Activated CD4-positive, alpha-beta T cell treated with anti-CD3 and anti-CD28 coated beads for 36 hours (primary cell): ENCODE measurements at places on chromosomes 1 and 21.

DNA sequence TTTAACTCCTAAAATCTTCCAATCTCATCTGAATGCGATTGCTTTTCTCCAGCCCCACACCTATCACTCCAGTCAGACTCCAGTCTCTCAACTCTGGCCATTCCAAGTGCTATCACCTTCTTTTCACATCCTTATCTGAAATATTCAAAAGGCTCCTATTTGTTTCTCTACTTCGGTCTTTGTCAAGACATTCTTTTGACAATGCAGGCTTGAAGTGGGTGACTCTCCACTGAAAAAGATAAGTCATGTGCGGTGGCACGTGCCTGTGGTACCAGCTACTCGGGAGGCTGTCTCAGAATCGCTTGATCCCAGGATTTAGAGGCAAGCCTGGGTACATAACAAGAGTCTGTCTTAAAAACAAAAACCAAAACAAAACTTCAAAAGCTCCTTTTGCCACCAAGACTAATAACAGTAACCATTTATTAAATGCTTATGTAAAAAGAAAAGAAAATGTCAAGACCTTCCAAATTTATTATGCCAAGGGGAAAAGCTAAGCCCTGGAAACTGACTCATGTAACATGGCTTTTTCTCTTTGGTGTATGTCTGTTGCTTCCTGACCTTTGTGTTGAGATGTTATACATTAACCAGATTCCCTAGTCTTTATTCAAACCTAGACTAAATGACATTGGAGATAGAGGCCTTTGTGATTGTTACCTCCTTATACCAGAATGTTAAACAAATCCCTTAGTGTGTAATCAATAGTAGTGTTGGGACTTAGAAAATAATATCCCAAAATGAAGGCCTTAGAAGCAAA is 3.6 kb downstream of the ALG14 start:
- DNase-seq: no peak

GRCh38 chr21:46124926-46125845 is 27.3 kb downstream of the COL6A2 start:
- peak; percentile 2 for DNase-seq

GRCh38 chr1:95951371-95952102 is 717.5 kb downstream of the RWDD3 start:
- no peak for DNase-seq

DNA sequence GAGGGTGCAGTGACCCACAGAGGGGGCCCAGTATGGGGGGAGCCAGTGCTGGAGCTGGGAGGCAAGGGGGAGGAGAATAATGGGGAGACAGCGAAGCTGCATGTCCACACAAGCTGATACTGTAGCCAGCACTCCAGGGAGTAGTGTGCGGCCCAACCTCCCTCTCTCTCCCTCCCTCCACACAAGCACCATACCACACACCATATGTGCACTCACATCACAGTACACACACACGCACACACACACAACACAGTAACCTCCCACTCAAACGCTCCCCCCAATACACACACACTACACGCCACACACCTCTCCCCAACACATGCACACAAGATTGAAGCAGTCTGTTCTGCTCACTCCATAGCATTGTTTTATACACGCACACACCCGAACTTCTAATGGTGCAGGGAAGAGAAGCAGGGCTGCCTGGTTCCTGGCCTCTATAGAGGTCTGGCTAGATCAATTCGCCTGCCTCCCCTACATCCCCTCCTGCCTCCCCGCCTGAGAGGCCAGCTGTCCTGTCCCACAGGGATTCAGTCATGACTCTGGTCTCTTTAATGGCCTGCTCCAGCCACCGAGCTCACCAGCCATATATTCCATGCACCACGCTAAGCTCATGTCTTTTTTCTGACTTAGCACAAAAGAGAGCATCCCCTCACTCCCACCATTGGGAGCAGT is 3.8 kb downstream of the NCDN start:
- no peak for DNase-seq

- peak; percentile 18 for DNase-seq
Measured at GRCh38 chr1:221839321-221839720, 97.4 kb upstream of the DUSP10 start.

- DNase-seq: no peak
Measured at GRCh38 chr1:86621286-86621685, 74.4 kb downstream of the CLCA4 start.

- no peak for DNase-seq
Measured at GRCh38 chr21:38361324-38361723, 104.5 kb downstream of the KCNJ15 start.

DNA sequence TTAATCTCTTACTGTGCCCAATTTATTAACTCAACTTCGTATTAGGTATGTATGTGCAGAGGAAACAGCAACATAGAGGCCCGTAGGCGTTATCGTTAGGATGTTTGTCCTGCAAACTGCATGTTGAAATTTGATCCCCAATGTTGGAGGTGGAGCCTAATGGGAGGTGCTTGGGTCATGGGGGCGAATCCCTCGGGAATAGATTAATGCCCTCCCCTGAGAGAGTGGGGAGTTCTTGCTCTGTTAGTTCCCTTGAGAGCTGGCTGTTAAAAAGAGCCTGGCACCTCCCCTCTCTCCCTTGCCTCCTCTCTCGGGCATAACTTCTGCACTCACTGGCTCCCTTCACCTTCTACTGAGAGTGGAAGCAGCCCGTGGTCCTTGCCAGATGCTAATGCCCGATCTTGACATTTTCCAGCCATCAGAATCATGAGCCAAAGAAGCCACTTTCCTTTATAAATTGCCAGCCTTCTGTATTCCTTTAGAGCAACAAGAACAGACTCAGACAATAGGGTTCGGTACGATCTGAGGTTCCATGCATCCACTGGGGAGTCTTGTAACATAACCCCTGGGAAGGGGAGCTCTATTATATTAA is 149.0 kb upstream of the RAB4A start:
- no peak for DNase-seq

- no peak for DNase-seq
Measured at GRCh38 chr1:218025454-218025853, 259.6 kb upstream of the RRP15 start.

DNA sequence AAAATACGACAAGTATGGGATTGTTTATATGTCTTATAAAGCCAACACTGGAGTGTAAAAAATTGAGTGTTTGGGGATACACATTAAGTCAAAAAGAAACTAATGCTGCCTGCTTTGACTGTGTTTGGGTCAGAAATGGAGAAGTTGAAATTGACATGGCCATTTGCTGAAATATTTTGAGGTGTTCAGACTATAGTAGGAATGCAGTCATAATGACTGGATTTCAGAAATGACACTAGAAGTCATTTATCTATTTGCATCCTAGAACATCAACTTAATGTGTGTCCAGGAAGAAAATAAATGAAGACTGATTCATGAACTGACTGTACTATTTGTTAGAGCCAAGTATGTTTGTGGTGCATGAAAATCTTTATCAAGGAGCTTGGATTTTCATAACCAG is 28.4 kb downstream of the RASAL2 start:
- no peak for DNase-seq

- no peak for DNase-seq
Measured at GRCh38 chr1:119210296-119210649, 69.8 kb upstream of the WARS2 start.

DNA sequence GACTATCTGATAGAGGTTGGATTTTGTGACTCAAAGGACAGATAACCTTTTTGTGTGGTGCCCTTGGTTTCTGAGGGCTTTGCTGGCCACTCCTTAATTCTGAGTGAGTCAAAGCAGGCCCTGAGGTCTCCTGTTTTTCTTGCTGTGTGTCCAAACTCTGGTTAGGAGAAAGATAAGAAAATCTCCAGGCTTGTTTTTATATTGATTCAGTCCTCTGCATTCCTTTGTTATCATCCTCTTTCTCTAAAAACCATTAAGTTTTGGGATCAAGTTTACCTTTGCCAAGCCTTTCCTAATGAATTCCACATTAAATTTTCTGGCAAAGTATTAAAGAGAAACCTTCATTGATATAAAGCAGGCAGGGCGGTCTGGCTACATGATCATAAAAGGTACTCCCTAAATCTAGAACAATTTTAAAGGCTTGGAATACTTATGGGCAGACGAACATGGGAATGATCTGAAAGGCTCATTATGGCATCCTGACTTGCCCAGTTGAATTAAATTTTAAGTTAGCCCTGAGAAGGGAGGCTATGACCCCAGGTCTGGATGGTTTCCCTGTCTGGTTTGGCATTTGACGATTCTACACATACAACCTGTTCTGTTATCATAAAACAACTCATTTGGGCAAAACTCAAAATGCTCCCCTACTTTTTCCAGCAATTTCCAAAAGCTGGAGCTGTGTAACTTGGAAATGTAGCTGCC is 20.8 kb downstream of the ZBTB8B start:
- DNase-seq: no peak
